ENCODE measurements at places on chromosomes 16 and 17.

DNA sequence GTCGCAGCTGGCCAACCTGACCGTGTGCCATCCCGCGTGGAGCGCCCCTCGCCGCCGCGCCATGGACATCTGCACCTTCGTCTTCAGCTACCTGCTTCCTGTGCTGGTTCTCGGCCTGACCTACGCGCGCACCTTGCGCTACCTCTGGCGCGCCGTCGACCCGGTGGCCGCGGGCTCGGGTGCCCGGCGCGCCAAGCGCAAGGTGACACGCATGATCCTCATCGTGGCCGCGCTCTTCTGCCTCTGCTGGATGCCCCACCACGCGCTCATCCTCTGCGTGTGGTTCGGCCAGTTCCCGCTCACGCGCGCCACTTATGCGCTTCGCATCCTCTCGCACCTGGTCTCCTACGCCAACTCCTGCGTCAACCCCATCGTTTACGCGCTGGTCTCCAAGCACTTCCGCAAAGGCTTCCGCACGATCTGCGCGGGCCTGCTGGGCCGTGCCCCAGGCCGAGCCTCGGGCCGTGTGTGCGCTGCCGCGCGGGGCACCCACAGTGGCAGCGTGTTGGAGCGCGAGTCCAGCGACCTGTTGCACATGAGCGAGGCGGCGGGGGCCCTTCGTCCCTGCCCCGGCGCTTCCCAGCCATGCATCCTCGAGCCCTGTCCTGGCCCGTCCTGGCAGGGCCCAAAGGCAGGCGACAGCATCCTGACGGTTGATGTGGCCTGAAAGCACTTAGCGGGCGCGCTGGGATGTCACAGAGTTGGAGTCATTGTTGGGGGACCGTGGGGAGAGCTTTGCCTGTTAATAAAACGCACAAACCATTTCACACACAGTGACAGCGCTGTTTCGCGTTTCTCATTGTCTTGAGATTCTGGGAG lies 2.0 kb upstream of the ZACN start:
- no peak for DNase-seq

- DNase-seq: no peak
Measured at GRCh38 chr17:48894886-48895285, 2.3 kb downstream of the ATP5MC1 start.

DNA sequence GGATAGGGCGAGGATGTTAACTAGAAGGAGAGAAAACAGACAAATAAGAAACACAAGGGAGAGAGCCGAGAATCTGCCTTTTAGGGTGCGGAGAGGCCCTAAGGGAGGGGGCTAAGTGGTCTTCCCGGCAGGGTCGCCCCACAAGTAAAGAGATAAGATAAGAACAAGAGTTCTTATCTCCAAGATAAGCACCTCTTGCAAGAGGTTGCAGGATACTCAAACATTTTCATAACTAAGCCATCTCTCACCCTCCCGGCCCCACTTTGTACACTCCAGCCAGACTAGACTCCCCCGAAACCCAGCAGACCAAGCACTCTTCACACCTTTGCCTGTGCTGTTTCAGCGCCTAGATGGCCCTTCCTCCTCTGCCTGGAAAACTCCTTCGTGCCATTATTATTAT lies 14.3 kb downstream of the ZNF319 start:
- DNase-seq: no peak

DNA sequence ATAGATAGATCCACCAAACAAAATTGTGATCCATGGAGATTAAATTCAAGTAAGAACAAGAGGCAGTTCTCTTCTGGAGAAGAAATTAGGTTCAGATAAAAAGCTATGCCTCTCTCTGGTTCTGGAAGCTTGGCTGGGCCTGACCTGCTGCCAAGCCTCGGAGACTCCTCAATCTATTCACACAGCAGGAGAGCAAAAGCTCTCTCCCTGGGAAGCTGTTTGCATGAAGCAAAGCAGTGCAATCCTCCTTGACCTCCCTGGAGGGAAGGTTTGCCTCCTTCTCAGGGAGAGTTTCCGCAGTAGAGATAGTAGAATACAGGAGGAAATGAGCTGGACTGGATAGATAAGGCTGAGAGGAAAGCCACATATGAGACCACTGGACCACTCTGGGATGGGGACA lies 78.1 kb upstream of the GNAO1 start:
- no peak for DNase-seq

DNA sequence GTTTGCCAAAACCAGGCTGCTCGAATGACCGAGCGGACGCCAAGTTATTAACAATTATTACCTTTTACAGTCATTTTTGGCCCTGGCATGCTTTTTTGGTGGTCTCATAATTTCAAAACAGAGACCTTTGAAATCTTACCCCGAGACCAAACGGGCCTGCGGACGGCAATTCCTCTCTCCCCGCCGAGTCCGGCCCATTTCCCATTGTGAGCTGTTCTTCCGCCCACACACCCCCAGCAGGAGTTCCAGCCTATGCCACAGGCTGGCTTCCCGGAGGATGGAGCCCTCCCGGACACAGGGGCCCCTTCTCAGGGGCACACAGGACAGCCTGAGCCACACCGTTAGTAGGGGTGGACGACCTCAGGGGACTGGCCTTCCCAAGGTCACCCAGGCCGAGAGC lies 130.7 kb downstream of the C16orf95 start:
- DNase-seq: no peak

DNA sequence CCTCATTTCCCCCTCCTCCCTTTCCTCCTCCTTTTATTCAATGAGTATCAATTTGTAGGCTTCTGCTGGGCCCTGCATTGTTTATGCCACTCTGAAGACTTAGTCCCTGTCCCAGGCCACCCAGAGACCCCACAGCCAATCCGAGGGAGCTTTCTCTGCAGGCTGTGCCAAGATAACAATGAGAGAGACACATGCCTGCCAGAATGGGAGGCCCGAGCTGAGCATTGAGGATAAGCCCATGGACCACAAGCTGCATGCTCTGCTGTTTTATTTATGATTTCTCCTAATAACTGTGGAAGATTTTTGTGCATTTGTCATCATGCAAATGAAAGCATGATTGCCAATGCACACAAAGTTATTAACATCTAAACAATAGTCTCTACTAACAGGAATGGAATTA lies 3.0 kb downstream of the RCVRN start:
- no peak for DNase-seq

- DNase-seq: no peak
Measured at GRCh38 chr17:58507123-58507634, 7.3 kb downstream of the MTMR4 start.

GRCh38 chr17:19312406-19312805 lies 50.1 kb downstream of the B9D1 start:
- DNase-seq: no peak

DNA sequence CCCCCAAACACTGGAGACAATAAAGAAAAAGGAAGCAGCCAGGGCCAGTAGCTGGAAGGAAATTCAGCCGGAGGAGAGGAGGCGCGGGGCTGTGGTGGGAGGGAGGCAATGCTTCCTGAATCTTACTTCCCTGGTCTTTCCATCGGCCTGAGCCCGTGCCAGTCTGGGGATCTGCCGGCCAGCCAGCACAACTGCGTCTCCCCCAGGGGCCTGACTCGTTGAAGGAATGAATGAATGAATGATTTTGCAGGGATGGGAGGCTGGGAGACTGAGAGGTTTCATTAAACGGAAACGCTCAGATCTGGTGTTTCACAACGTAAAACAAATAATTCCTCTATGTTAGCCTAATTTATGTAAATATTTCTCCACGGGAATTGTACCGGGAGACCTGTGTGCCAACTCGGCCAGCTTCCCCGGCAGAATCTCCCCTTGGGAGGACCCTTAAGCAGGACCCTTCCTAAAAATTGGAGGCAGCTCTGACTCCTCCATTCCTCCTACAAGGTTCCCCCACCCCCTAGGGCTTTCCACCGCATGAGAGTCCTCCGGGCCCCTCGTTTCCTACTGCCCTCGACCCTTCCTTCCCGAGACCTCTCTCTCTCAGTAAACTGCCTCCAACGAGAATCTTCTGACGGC lies 1.3 kb upstream of the BAIAP2 start:
- no peak for DNase-seq

- no peak for DNase-seq
Measured at GRCh38 chr17:77320485-77321256, 179.9 kb downstream of the SEC14L1 start.

DNA sequence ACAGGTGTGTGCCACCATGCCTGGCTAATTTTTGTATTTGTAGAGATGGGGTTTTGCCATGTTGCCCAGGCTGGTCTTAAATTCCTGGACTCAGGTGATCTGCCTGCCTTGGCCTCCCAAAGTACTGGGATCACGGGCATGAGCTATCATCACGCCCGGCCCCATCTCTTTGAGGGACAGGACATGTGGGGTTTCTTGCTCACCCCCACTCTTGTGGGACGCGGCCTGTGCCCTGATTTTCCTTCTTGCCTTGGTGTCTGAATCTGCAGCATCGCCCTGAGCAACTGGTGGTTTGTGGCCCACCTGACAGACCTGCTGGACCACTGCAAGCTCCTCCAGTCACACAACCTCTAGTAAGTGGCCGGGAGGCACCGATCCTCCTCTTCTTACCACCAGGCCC lies 25.6 kb downstream of the NUP85 start:
- no peak for DNase-seq

DNA sequence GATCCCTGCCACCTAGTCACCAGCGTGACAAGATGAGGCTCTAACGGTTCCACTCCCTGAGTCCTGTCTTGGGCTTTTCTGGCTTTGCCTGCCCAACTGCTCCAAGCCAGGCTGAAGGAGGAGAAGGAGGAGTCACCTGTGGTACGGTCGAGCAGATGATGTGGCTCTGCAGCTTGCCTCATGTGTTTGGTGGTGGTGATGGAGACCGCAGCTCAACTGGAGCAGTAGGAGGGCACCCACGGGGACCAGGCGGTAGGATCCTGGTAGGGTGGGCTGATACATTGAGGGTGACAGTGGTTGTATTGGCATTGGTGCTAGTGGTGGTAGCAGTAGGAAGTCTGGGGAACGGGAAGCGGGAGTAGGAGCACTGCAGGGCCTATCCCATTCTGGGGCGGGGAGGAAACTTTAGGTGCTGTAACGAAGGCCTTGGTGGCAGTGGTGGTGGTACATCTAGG lies 202.8 kb upstream of the WSB1 start:
- no peak for DNase-seq

GRCh38 chr17:81578038-81578441 lies 25.9 kb upstream of the FAAP100 start:
- no peak for DNase-seq

DNA sequence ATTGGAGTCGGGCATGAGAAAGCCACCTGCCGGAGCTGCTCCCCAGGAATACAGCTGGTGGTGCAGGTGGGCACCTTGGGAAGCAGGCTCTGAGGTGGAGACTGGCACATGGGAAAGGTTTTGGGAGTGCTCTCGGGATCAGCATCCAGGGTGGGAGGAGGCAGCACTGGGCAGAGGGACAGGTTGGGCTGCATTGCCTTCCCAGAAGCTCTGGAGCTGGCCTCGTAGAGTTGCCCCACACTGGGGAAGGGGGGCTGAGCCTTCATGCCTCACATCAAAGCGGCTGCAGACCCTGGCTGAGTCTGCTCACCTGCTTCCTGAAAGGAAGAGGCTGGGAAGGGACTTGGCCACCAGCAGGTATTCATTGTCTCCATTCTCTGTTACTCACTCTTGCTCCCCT lies 13.5 kb upstream of the GPRC5B start:
- no peak for DNase-seq

- DNase-seq: peak; percentile 4
Measured at GRCh38 chr17:70288540-70289290, 119.4 kb downstream of the KCNJ2 start.

GRCh38 chr16:6558126-6558525 lies 774.5 kb upstream of the RBFOX1 start:
- no peak for DNase-seq

- DNase-seq: peak; percentile 67
Measured at GRCh38 chr17:80035937-80036714, at the start of gene CCDC40. Gene CCDC40 (plus strand): TSS chr17:80036642. CDS start chr17:80036663, 21 bp downstream.

- DNase-seq: no peak
Measured at GRCh38 chr16:842711-843560, 42.4 kb upstream of the GNG13 start.

- no peak for DNase-seq
Measured at GRCh38 chr17:11514981-11515680, 83.1 kb upstream of the DNAH9 start.

DNA sequence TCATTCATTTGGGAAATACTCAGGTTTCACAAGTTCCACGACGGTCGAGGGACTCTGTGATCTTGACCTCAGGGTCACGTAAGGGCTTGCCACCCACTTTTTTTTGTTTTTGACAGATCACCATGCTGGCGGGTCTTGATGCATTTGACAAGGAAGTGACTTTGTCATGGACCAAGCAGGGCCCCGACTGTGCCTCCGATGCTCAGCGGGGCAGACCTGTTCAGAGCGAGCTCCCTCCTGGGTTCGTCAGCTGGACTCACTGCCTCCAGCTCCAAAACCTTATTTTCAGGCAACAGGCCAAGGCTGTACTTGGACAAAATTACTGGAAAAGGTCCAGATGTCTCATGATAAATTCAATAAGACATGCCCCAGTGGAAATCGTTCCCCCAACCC lies 9.0 kb upstream of the CLEC18A start:
- no peak for DNase-seq

DNA sequence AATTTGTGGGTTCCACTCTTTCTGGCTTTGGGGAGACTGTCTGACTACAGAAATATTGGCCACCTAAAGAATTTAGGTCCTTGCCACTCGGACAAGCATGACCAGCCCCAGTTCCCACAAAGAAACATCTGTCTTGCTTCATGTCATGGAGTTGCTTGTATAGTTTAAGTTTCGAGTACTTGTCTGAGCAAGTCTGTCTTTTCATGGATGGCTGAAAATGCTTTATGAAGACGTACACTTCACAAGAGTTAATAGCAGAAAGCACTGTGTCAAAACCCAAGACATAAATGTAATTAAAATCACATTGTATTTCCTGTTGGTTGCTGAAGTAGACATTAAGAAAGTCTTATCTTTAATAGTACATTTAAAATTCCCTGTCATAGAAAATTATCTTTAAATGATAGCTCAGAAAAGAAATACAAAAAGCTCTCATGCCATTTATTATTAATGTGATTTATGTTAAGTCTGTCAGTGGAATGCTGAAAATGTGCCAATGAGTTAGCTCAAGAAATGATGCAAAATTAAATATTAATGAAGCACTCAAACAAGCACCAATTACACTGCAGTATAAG lies 29.8 kb upstream of the XYLT2 start:
- DNase-seq: no peak

GRCh38 chr17:6352801-6353560 lies 81.9 kb downstream of the AIPL1 start:
- no peak for DNase-seq

DNA sequence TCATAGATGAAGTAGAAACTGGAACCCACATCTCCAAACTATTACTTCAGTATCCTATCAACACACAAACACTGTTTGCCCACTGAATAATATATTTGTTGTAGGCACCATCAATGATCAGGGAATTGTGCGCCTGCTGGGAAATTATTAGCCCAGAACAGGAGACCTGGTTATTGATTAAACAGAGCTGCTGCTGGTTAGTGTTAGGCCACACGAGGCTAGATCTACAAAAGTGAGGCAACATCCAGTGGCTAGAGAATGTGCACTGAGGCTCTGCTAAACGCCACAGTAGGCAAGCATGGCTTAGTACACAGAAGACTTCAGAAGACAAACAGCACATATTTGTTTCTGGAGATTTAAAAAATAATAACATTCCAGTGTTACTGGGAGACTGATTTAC lies 11.0 kb downstream of the ABHD15 start:
- DNase-seq: no peak

- DNase-seq: no peak
Measured at GRCh38 chr16:28905800-28906372, 19.2 kb downstream of the RABEP2 start.

GRCh38 chr17:59620518-59621259 lies 994 bp downstream of the CLTC start:
- DNase-seq: peak; percentile 84

GRCh38 chr16:8851761-8852403 lies 16.9 kb downstream of the CARHSP1 start:
- DNase-seq: no peak
